ENCODE measurements at places on chromosomes 12 and 14. TPM values are rescaled to one million over a fixed set of nuclear protein-coding genes. Genes with fewer than 3 reads are reported as not detected.

The IQSEC3 gene
- 1.3 TPM for total RNA-seq

The CLEC4D gene
- total RNA-seq: 2.0 TPM

The MBD6 gene
- 11.8 TPM for total RNA-seq

The HCFC2 gene
- 16.9 TPM for total RNA-seq

The CLEC4E gene
- 8.5 TPM for total RNA-seq

The DTX1 gene
- 80.9 TPM for total RNA-seq

The CLECL1 gene
- total RNA-seq: 0.84 TPM

The DNAI7 gene
- total RNA-seq: not detected

The LRCOL1 gene
- total RNA-seq: not detected

The PTHLH gene
- total RNA-seq: 8.4 TPM

The HCAR2 gene
- total RNA-seq: 14.0 TPM

The GPR132 gene
- total RNA-seq: 2.7 TPM

The SPX gene
- total RNA-seq: 0.95 TPM

The C12orf54 gene
- not detected for total RNA-seq

The DYRK2 gene
- 23.4 TPM for total RNA-seq

The KRT83 gene
- total RNA-seq: not detected

The ESPL1 gene
- total RNA-seq: 0.63 TPM

The TWF1 gene
- total RNA-seq: 80.1 TPM

The POTEG gene
- not detected for total RNA-seq

The FAR2 gene
- 15.8 TPM for total RNA-seq

The LRTM2 gene
- total RNA-seq: not detected

The KCNH3 gene
- 0.74 TPM for total RNA-seq

The EID3 gene
- total RNA-seq: 44.4 TPM

The CLEC1A gene
- total RNA-seq: 16.7 TPM

The AMIGO2 gene
- total RNA-seq: 9.8 TPM

The PTPRB gene
- 165 TPM for total RNA-seq

The FLVCR2 gene
- total RNA-seq: 11.6 TPM

The CKB gene
- 258 TPM for total RNA-seq

The KCNA5 gene
- total RNA-seq: 0.19 TPM

The ASCL1 gene
- total RNA-seq: 1.4 TPM

The ZDHHC22 gene
- not detected for total RNA-seq

Measured in omental fat pad (tissue), 4 donors.